ENCODE measurements at places on chromosomes 2 and 18. TPM values are rescaled to one million over a fixed set of nuclear protein-coding genes. Genes with fewer than 3 reads are reported as not detected.

CASP10 gene
- total RNA-seq, result 33.7 TPM

PLCL1 gene
- 0.12 TPM for total RNA-seq

- no peak for DNase-seq
These were observed 17.4 kb downstream of the TPGS2 start for GRCh38 chr18:36811430-36811829.

GRCh38 chr2:34365512-34365911, 766.4 kb upstream of the FAM98A start:
- no peak for DNase-seq

MAP3K20 gene
- total RNA-seq, result 9.1 TPM

- DNase-seq, result no peak
These were observed 50.2 kb upstream of the BIN1 start for GRCh38 chr2:127157114-127157513.

EGR4 gene
- 0.30 TPM for total RNA-seq

GRCh38 chr2:2930841-2931240, 446.8 kb downstream of the EIPR1 start:
- DNase-seq, result no peak

- no peak for DNase-seq
These were observed 825.9 kb downstream of the TRIB2 start for GRCh38 chr2:13542642-13543041.

DNA sequence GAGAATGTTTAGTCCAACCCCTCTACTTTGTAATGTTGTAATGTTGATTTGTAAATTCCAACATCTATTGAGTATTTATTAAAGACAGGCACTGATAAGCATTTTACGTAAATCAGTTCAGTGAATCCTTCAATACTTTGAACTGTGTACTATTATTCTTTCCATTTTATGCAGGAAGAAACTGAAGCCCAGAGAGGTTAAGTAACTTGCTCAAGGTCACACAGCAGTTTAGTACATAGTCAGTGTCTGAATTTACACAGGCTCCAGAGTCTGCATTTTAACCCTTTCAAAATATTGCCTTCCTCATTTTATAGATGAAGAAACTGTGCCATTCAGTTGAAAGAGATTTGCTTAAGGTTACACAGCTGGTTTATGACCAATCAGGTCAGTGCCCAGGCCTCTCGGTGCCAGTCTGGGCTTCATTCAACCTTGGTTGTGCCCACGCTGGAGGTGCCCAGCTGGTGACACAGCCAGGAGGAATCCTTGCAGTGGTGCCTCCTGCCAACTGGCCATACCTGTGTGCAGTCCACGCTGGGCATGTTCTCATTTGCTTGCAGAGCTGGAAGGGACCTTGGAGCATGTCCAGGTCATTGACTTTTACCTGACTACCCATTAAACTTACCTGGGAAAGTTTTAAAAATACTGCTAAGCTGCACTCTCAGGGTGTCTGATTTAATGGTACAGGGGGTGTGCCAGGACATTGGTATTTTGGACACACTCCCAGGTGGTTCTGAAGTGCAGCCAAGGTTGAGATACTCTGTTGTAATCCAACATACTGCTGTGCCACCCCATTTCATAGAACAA, 74.3 kb upstream of the CYRIA start:
- no peak for DNase-seq

CERKL gene
- total RNA-seq, result not detected

GRCh38 chr18:59699750-59700534, 2.7 kb upstream of the CCBE1 start:
- DNase-seq, result no peak

DNA sequence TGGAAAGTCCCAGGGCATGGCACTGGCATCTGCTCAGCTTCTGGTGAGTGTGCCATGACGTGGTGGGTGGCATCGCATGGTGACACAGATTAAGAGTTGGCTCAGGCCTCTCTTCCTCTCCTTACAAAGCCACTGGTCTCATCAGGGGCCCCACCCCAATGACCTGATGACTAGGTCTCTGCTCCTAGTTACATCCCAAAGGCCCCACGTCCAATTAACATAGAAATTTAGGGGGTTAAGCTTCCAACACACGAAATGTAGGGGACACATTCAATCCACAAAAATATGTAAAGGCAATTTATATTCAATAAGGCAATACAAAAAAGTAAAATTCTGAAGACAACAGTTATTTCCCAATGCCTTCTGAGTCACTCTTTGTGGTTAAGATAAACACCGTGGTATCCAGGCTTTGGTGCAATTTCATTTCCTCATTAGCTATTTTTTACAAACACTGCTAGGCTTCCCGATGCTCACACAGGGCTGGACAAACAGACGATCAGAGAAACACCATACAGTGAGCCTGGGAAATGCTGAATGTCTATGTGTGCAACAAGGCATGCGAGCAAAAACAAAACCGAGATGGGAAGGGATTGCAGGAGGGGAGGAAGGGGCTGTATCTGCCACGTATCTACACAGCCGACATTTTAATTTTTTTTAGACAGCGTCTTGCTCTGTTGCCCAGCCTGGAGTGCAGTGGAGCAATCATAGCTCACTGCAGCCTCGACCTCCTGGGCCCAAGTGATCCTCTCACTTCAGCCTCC, 67.2 kb downstream of the MBP start:
- DNase-seq, result peak; percentile 80

GLI2 gene
- not detected for total RNA-seq

DNA sequence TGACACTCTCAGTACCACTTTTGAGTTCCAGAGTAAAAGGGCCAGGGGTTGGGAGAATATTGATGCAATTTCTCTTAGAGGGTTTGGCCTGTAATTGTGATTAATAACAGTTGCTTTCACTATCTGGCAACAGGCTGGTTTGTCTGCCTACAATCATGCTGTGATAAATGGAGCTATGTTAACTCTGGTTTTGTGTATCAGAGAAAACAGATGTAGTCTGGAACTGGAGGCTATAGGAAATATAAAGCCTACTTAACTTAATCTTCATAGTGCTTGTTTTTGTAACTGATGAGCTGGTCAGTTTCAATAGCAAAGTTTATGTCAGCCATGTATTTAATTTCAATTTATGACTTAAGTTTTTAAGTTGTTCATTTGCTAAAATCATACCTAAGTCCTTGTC, 138.0 kb downstream of the AGPS start:
- no peak for DNase-seq

All from B cell (primary cell).